ENCODE measurements at places on chromosomes 1 and 21.

GRCh38 chr1:31848381-31848897 lies 32.6 kb upstream of the SPOCD1 start:
- DNase-seq, result no peak

- no peak for DNase-seq
These were observed 7.0 kb downstream of the DSTYK start for GRCh38 chr1:205204552-205204951.

GRCh38 chr1:38489844-38490270 lies 369.7 kb downstream of the RRAGC start:
- no peak for DNase-seq

GRCh38 chr1:27402349-27402754 lies 9.9 kb downstream of the GPR3 start:
- DNase-seq, result no peak

DNA sequence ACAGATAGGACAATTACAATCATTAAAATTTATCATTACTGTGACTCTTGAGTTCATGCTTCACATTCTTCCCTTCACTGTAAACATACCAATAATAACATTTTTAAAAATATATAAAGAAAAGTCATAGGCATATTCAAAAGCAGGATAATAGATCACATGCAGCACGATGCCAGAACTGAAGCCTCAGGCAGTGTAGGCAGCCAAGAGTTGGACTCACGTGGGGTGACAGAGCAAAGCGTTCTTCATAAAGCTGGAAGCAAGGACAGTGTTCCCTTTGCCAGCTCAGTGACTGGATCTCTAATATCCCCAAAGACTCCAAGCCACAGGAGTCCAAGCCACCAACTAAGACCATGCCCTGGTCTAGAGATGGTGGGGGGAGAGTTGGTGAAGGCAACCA lies 77.7 kb downstream of the ODF2L start:
- DNase-seq, result no peak

- no peak for DNase-seq
These were observed 24.6 kb upstream of the CGN start for GRCh38 chr1:151486557-151486956.

- DNase-seq, result no peak
These were observed 123.6 kb downstream of the DSCAM start for GRCh38 chr21:40723317-40723716.

DNA sequence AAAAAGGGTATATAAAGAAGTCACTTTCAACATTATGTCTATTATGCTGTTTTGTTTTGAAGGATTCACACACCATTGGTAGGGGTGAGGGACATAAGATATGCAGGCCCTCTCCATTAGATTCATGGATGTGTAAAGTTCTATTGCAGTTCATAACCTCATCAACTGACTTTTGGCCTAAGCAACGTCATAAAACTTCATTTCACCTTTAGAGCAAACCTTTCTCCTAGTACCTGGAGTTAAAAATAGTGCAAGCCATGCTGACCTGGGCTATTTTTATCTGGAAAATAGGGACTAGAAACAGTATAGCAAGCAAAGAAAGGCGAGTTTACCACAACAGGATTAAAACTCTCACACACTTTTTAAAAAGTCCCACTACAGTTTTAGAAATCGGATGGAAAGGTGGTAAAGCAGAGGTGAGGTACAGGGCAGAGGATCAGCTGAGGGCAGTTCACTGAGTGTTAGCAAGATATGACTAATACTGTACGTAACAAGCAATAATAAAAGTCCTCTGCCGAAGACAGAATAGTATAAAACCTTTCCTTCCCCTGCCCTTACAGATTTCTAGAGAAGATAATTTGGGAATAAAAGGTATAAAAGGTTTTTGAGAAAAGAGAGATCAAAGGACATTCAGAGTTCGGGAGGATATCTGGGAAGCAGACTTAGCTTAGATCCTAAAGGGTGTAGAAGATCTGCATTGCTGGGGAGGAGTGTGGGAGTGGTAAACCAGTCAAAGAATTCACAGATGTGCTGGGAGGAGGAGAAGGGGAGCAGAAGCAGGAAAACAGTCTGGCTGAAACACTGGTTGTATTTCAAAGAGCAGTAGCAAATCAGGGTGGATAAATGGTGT lies 14.3 kb downstream of the EGLN1 start:
- no peak for DNase-seq

GRCh38 chr1:112298558-112298957 lies 97.5 kb upstream of the CTTNBP2NL start:
- no peak for DNase-seq

DNA sequence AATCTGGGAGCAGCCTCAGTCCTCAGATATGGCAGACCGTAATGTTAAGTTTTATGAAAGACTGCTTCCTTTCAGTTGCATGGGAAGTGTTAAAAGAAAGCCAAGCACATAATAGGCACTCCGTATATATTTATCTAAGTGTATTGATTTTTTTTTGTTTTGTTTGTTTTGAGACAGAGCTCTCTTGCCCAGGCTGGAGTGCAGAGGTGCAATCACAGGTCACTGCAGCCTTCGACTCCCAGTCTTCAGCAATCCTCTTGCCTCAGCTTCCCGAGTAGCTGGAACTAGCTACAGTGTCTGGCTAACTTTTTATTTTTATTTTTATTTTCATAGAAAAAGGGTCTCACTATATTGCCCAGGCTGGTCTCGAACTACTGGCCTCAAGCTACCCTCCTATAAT lies 341.8 kb downstream of the USH2A start:
- DNase-seq, result no peak

- no peak for DNase-seq
These were observed 71.3 kb upstream of the LRRC8B start for GRCh38 chr1:89453123-89453972.

- no peak for DNase-seq
These were observed 30.0 kb upstream of the RCSD1 start for GRCh38 chr1:167599957-167600581.

DNA sequence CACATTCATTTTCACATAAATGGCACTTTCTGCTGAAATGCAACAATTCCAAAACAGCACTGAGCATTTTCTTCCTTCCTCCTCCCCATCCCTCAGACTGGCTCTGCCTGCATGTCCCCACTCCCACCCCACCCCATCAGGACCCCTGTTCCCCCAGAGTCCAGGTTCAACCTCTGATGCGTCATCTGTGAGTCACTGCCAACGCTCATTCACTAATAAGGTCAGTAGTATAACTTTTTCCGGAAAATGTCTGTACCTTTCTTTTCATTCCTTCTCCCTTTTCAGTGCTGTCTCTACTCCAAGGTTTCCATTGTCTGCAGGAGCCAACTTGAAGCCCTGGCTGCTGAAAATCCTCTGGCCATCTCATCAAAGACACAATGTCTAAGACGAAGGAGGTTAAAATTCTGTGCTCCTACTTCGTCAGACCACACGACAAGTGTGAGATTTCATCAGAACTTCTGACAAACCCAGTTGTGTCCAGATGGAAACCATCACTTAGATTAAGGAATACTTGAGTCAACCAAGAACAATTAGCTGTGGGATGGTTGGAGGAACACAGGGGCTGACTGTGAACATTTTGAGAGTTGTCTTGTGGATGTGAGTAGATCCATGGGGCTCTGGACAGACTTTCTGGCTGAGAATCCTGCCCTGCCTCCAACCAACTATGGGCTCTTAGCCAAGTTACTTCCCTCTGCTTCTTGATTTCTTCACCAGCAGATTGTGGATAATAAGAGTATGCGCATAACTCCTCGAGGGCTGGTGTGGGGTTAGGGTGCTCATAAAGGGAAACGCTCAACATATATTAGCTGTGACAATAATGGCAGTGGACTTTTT lies 35.6 kb upstream of the UTS2 start:
- no peak for DNase-seq

DNA sequence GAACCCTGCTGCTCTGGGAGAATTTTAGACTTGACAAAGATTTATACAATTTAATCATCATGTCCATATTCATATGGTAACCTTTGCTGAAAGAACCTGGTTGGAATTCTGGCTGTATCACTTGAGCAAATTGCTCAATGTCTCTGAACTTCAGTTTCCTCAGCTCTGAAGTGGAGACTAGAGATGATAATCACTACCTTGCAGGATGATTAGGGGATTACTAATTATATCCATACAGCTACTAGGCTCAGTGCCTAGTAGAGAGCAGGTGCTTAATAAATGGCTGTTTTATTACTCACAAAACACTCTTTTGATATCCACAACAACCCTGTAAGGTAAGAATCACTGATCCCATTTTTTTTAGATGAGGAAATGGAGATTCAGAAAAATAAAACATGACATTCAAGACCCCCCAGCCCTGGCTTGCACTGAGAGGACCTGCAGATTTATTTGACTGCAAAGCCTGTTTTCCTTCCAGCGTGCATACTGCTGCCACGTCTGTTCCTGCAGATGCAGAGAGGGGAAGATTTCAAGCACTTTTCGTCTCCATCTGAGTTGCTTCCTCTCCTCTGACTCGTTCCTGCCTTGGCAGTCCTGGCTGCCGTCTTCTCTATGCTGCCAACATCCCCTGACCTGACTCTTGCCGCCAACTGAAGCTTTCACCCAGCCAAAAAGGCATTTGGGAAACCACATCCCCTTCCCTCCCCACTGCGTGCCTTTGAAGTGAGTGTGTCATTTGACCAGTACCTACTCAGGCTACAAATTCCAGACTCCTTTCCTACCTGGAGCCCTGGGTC lies 203.0 kb downstream of the PLPP3 start:
- DNase-seq, result no peak

GRCh38 chr1:177780096-177780700 lies 189.7 kb downstream of the SEC16B start:
- no peak for DNase-seq
